ENCODE measurements at places on chromosomes 6 and 20.

DNA sequence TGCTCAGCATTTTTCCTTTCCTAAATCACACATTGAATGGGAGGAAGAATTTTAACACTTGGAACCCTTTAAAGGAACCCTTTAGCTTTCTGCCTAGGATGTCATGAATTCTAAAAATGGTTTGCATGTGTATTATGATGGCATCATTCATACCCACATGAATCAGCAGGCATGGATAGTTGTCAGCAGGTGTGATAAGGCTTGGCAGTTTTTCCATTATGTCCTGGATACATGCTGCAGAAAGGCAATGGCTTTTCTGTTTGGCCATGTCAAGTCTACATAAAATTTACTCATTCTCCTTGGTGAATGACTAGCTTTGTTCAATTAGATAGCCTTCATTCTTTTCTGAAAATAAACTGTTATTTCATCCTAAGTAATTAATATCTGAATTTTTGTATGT, 353.7 kb downstream of the GRIK2 start:
- no peak for DNase-seq

DNA sequence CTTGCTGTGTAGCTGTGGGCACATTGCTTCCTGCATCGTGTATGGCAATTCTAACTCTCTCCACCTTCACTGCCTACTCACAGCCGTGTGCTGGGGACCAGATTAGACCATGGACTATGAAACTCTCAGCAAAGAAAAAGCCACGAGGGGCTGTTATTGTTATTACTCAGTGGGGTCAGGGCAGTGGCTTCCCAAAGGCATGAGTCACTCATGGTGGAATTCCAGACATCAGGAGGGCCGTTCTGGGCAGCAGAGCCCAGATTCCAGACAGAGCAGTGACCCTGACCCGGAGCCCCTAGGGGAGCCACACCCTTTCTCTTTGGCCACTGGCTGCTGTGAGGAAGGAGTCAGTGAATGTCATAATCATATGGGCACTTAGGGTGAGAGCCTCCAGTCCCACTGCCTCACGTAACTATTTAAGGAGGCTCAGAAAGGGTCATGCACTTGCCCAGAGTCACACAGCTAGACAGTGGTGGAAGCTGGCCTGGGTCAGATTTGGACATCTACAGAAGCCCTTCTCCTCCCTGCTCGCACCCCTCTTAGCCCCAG, 22.2 kb upstream of the CCN5 start:
- peak; percentile 96 for DNase-seq

DNA sequence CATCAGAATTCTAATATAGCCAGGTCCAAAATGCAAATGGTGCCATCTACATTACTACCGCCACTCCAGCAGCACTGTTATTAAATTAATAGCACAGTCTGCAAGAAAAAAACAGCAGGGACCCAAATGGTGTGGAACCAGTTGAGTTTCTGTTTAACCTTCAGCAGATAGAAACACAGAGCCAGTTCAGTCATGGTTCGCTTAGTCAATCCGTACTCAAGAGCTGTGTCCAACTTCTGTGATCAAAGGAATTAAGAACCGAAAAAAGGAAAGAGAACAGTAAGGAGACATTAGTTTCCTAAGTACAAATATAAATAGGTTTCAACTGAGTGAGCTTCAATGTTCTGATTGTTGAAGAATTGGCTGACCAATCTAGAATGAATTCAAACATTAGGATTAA, 107.7 kb downstream of the TRDN start:
- DNase-seq = no peak

DNA sequence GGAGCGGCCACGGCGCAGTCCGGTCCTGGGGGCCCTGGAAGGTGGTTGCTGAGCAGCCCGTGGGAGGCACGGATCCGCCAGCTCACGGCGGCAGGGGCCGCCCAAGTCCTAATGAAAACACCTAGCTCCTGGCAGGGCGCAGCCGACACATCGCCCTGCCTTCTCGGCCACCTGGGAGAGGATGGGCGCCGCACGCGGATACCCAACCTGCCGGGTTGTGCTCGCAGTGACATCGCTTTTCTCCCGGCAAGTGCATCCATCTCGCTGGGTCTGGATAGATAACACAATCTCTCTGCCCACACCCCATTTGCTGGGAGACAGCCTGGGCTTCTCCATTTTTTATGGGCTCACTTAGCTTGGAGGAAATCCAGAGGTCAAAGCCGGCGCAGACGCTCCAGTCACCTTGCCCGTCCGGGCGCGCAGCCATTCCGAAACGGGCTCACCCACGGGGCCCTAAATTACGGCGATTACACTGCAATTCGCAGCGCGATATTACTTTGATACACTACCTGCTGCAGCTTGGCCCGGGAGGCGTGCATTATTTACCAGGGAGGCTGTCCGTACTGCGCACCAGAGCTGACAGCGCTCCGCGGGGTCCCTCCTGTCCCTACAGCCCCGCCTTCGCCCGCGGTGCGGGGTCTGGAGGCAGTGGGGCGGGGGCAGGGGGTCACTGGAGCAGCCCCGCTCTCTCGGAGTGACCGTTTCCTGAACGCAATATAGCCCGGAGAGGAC, 36.2 kb upstream of the CCDC167 start:
- no peak for DNase-seq

DNA sequence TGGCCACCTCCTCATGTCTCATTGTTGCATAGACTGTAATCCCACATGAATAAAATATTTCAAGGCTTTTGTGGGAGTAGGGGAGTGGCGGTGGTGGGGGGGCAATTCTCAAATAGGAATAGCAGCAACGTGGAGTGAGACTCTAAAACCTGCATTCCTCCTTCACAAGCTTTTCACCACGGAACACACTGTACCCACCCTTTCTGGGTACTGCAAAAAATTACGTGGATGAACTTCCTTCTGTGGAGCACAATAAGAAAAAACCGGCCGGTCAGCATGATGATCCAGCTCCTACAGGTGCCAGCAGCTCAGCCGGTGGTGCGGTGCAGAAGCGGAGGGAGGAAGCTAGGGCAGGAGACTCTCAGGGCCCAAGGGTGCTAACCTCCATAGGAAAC, 930 bp upstream of the RRAGD start:
- DNase-seq = no peak

DNA sequence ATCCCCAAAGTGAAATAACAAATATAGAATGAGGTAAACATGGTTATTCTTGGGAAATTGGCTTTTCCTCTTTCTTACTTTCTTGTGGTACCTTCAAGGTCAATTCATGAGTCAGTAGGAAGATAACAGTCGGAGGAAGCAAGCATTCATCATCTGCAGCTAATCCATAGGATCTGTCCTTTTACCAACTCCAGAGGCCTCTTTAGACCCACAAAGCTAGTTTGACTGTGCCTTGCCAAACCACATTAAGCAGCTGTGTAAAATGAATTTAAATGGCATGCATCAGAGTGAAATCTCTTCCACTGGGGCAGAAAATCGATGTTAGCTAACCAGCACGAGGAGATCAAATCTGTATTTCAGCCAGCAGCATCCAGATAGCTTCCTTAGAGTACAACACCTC, 171.3 kb downstream of the TMEM242 start:
- DNase-seq = peak; percentile 87

- no peak for DNase-seq
These were observed 129.6 kb upstream of the DOK5 start for GRCh38 chr20:54345821-54346220.

- DNase-seq = peak; percentile 7
These were observed 155.1 kb upstream of the ENPP5 start for GRCh38 chr6:46325561-46326530.

- DNase-seq = peak; percentile 64
These were observed 1211.1 kb upstream of the GJE1 start for GRCh38 chr6:140921366-140922226.

GRCh38 chr20:11850901-11851300, 66.8 kb upstream of the BTBD3 start:
- DNase-seq = peak; percentile 43

GRCh38 chr6:159082039-159082815, 37.4 kb upstream of the TAGAP start:
- no peak for DNase-seq

GRCh38 chr20:43955750-43956191, 41.1 kb downstream of the TOX2 start:
- no peak for DNase-seq

- DNase-seq = no peak
These were observed 148.4 kb upstream of the TOP1 start for GRCh38 chr20:40880063-40880728.

DNA sequence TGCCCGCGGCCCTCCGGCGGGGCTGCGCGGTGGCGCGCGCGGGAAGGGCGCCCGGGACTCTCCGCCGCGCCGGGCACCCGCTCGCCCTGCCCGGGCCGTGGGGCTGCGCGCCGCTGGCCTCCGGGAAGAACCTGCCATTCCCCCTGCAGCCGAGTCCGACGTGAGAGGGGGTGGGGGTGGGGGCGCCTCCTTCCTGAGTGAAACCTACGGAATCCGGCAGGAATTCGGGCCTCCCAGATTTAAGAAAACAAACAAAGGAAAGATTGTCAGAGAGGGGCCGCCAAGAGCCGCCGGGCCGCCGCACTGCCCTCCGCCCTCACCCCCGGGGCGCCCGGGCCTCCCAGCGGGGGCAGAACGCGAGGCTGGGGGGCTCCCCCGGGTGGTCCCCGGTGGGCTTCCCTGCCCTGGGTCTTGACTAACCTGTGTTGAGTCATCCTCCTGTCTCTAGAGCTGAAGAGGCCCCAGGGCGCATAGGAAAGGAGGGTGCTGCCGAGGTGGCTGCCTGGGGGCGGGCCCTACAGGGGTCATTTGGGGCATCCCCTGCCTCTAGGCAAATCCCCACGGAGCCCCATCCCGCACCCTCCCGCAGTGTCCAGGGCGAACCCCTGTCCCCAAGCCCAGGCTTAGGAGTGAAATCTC, 42.2 kb upstream of the FOXP4 start:
- peak; percentile 14 for DNase-seq

DNA sequence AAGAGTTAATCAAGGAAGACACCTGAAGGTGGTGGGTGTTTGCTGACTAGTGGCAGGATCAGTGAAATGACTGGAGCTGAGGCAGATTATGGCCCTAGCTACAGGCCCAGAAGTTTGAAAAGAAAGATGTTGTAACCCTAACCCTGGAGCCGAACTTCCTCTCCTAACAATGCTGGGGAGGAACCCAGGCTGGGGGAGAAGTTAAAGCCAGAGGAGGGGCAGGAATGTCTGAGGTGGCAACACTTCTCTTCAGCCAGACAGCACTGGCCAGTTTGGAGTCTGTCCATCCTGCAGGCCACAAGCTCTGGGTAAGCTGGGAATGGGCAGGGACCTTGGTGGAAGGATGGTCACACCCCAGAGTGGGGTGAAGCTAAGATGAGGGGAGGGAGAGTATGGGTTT, at the start of gene LST1:
Gene LST1 (plus strand): TSS at position 270 of the 400 bp plus-strand sequence. CDS start 1,023 bp downstream, outside the sequence.
- DNase-seq = no peak

DNA sequence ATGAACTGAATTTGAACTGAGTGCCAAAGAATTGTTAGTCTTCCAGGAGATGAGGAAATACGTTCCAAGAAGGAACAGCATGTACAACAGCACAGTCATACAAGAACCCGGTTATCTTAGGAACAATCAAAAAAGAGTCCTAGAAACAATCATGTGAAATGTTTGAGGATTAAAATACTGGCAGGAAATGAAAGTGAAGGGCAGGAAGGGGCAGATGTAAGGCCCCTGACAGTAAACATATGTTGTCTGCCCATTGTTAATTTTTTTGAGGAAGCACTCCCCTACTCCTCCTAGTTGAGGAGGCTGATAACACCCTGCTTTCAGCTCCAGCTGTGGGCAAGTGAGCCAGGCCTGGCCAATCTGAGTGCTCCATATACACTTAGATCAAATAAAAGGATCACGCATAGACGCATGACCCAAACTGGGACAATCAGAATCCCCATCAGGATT, 220.9 kb downstream of the HACE1 start:
- no peak for DNase-seq

DNA sequence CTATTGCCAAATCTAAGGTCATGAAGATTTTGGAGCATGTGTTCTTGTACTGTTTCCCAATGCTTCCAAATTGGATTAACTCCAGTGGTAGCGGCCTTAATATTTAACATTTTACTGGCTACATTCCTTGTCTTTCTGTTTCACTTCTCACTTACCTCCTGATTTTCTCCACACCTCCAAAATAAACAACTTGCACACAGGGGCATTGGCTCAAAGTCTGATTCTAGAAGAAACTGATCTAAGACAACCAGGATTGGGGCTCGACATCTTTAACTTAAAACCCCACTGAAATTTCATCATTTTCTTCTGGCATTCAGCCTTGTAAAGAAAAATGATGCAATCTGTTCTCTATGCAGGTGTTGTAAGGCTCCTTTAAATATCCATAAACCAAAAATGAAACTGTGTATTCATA, 557.9 kb upstream of the ID4 start:
- DNase-seq = no peak

GRCh38 chr6:4055420-4056041, 23.4 kb downstream of the FAM217A start:
- DNase-seq = peak; percentile 91

DNA sequence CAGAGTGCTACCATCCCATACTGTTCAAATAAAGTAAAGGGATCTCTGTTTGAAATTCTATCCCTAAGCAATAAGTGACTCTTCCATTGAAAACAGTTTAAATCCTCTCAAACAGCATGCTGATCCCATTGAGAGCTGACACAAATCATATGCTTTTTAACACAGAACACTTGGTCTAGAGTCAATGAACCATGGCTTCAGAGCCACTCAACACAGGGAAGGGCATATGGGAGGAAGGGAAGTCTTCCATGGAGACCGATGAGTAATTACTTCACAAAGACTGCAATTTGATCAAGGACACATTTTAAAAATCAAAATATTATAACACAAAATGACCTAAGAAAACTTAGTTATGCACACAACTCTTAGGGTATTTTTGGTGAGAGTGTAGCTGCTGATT, 1073.0 kb upstream of the MAP3K7 start:
- no peak for DNase-seq

- no peak for DNase-seq
These were observed 72.0 kb upstream of the F13A1 start for GRCh38 chr6:6392214-6393068.

DNA sequence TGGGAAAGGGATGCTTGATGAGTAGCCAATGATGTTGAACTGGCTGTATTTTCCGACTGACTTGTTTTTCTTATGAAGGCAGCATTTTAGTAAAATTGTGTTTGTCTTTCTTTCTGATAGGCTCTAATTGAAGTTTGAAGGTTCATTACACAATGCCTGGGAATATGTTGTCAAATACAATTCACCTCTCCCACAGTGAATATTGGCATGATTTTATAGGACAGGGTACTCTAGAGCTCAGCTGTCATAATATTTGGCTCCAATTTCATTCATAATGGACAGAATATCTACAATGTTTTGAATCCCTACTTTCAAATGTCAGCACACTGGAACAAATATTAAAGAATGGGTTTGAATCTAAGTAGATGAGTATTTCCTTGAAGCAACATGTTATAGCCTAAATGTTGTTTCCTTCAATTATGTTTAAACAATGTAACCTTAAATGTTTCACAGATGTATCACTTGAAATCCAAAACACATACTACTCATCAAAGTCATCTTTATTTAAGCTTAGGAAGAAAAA, 81.4 kb downstream of the LAMA2 start:
- no peak for DNase-seq

- DNase-seq = no peak
These were observed 598 bp downstream of the TBP start for GRCh38 chr6:170554796-170555137.

- DNase-seq = no peak
These were observed 9.8 kb downstream of the NEDD9 start for GRCh38 chr6:11222385-11223277.
